ENCODE measurements at places on chromosomes 2 and 18. TPM values are rescaled to one million over a fixed set of nuclear protein-coding genes. Genes with fewer than 3 reads are reported as not detected.

NEDD4L gene
- 15.0 TPM for polyA plus RNA-seq

SOX11 gene
- polyA plus RNA-seq = 2.8 TPM

CCDC74B gene
- polyA plus RNA-seq = 4.2 TPM

FBXO36 gene
- polyA plus RNA-seq = 2.0 TPM

CCDC148 gene
- polyA plus RNA-seq = 0.22 TPM

LIMS3 gene
- polyA plus RNA-seq = 3.3 TPM

XDH gene
- 0.35 TPM for polyA plus RNA-seq

FIGLA gene
- polyA plus RNA-seq = not detected

LBX2 gene
- polyA plus RNA-seq = 0.76 TPM

ASB18 gene
- not detected for polyA plus RNA-seq

MGAT4A gene
- polyA plus RNA-seq = not detected

VWC2L gene
- polyA plus RNA-seq = 0.04 TPM

DOK6 gene
- 0.16 TPM for polyA plus RNA-seq

TOGARAM2 gene
- 0.42 TPM for polyA plus RNA-seq

FER1L5 gene
- polyA plus RNA-seq = 0.20 TPM

SERPINB2 gene
- 5.3 TPM for polyA plus RNA-seq

LRP2 gene
- polyA plus RNA-seq = not detected

NCKAP5 gene
- polyA plus RNA-seq = 16.6 TPM

PLGLB1 gene
- polyA plus RNA-seq = 0.56 TPM

ALPG gene
- not detected for polyA plus RNA-seq

PROM2 gene
- 0.12 TPM for polyA plus RNA-seq

IL1F10 gene
- polyA plus RNA-seq = not detected

STARD6 gene
- not detected for polyA plus RNA-seq

ITGB6 gene
- not detected for polyA plus RNA-seq

ANKRD29 gene
- 0.12 TPM for polyA plus RNA-seq

ZEB2 gene
- polyA plus RNA-seq = 41.7 TPM

ANO7 gene
- 0.40 TPM for polyA plus RNA-seq

PRSS56 gene
- polyA plus RNA-seq = not detected

NMS gene
- not detected for polyA plus RNA-seq

UPP2 gene
- polyA plus RNA-seq = not detected

Data from AG04450 (cell line).